ENCODE measurements at places on chromosomes 5 and 9. TPM values are rescaled to one million over a fixed set of nuclear protein-coding genes. Genes with fewer than 3 reads are reported as not detected.

DNA sequence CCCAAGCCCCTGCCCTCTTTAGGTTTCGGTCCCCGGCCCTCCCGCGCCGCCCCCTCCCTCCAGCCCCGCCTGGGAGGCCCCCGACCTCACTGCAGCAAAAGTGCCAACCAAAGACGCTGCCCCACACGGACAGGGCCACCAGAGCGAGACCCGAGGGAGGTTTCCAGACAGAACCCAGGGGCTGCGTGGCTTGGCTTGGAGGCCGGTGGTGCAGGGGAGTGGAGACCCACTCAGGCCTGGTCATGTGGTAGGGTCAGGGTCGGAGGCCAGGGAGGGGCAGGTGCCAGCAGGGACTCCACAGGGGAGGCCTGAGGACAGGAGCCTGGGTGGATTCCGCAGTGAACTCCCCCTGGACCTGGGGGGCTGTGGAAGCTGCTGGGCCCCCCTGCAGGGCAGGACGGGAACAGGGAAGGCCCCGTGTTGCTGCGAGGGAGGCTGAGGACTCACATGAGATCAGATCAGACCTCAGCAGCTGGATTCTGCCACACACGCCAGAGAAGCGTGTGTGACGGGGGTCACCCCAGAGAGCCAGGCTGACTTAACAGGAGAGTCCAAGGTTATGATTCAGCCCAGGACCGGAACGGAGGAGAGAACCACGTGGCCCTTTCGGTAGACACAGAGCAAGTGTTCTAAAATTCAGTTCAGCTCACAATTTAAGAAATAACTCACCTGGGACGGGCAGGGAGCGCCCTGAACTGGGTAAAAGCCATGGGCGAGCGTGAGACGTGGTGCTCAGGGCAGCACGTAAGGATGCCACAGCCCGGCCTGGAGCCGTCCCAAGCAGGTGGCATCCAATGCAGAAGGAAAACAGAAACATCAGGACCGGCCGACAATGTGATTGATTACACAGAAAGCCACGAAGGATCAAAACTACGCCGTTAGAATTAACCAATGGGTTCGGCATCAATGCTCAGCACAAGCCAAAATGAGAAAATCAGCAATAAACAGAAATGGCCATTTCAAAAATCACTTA, 38.9 kb downstream of the EXD3 start:
- DNase-seq: no peak

DNA sequence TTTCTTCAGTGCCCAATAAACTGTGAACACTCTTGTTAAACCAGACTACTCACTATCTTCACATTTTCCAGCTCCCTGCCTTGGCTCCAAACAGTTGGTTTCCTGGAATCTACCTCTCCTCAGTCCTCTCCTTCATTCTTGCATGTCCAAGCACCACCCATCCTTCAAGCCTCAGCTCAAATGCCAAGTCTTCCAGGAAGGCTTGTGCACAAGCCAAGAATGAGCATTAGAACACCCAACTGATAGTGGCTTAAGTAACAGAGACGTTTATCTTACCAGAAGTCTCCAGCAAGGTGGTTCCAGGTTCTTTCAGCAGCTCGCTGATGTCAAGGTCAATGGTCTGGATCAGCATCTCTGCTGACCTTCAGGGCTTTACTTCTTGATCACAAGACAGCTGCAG, 60.1 kb downstream of the PTPDC1 start:
- DNase-seq: no peak

- DNase-seq: no peak
Measured at GRCh38 chr9:24333629-24334028, 212.1 kb downstream of the IZUMO3 start.

GRCh38 chr9:121289026-121289771, 21.2 kb downstream of the GSN start:
- peak; percentile 81 for DNase-seq

DNA sequence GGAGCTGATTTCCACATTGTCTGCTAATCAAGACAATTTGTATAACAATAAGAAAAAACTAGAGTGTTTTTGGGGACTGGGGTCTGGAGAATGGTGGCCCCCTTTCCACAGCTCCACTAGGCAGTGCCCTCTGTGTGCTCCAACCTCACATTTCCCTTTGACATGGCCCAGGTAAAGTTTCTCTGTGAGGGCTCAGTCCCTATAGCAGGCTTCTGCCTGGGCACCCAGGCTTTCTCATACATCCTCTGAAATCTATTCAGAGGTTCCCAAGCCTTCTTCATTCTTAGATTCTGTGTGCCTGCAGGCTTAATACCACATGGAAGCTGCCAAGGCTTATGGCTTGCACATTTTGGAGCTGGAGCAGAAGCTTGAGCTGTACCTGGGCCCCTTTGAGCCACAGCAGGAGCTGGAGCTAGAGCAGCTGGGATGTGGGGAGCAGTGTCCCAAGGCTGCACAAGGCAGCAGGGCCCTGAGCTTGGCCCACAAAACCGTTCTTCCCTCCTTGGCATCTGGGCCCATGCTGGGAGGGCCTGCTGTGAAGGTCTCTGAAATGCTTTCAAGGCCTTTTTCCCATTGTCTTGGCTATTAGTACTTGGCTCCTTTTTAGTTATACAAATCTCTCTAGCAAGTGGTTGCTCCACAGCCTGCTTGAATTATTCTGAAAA, 49.1 kb upstream of the VPS13A start:
- DNase-seq: no peak

GRCh38 chr9:77731930-77732329, 83.8 kb upstream of the GNA14 start:
- DNase-seq: no peak

- peak; percentile 51 for DNase-seq
Measured at GRCh38 chr9:128927731-128928411, 7.1 kb downstream of the PHYHD1 start.

DNA sequence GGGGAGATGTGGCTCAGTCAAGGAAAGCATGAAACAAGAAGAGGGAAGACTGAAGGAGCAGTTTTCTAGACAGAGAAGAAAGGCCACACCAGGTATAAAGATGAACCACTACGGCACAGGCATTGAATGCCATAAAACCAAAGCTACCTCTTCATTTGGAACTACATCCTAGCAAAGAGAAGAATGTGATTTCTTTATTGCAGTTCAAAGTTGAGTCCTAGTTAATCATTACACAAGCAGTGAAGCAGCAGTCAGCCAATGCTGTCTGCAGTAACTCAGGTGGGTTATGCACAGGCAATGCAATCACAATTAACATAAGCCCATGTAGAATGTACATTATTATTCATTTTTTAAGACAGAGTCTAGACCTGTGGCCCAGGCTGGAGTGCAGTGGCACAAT, 21.7 kb upstream of the PCAT7 start:
- DNase-seq: no peak

DNA sequence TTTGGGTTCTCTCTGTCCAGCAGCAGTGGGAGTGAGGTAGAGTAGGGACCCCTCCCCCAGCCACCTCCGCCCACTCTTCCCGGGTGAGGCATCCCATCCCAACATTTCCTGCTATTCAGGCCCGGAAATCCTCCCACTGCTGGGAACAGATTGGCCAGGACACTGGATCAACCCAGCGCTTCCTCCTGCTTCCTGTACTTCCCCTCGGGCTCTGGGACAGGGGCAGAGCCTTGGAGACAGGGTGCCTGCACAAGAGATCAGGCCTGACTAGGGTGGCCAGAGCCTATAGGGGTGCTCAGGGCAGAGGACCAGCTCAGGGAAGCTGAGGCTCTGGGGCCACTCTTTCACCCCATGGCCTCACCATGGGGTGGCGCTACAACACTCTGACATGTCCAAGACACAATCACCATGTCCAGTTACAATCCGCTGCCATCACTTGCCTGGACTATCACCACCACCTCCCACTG, 14.5 kb downstream of the SH2D3C start:
- peak; percentile 70 for DNase-seq

GRCh38 chr5:29993286-29993685, 1200.2 kb upstream of the CDH6 start:
- no peak for DNase-seq

GRCh38 chr5:133322743-133323142, 270.9 kb downstream of the HSPA4 start:
- no peak for DNase-seq

GRCh38 chr5:65548281-65548680, 14.7 kb downstream of the CENPK start:
- no peak for DNase-seq

DNA sequence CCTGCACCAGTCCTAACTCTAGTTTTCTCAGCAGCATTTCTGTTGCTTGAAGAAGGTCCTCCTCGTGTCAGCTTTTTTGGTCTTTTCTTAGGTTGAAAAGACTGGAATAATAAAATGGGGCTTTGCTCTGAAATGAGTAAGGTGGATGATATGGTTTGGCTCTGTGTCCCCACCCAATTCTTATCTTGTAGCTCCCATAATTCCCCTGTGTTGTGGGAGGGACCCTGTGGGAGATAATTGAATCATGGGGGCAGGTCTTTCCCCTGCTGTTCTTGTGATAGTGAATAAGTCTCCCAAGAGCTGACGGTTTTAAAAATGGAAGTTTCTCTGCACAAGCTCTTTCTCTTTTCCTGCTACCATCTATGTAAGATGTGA, 53.6 kb downstream of the LIX1 start:
- no peak for DNase-seq

Gene ANKRD33B
- total RNA-seq: 15.2 TPM

DNA sequence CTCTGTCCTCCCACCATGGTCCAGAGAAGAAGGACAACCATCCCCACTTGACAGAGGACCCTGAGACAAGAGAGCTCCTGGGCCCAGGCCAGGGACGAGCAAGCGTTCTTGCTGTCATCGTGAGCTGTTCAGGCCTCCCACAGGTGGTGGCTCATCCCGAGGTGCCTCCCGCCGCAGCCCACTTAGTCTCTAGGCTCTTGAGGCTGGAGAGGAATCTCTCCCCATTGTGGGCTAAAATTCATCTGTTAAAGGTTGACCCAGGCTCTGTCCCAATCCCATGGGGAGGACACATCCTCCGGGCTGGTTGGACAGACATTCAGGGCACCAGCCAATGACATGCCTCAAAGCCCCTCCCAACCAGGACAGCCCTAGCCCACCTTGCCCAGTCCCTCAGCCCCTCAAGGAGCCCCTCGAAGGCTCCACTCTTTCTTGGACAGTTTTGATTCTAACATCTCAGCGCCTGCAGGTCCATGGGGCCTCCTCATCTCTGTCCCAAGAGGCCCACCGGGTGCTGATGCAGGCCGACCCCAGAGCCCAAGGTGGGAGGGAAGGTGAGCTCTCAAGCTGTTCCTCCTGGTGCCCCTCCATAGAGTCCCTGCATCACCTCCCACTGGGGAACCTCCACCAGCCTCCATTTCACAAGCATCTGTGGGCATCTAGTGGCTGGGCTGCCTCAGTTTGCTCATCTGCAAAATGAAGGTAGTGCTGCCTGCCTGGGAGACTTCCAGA, 52.9 kb downstream of the BARX1 start:
- DNase-seq: no peak

- no peak for DNase-seq
Measured at GRCh38 chr9:83434254-83434653, 103.9 kb downstream of the FRMD3 start.

DNA sequence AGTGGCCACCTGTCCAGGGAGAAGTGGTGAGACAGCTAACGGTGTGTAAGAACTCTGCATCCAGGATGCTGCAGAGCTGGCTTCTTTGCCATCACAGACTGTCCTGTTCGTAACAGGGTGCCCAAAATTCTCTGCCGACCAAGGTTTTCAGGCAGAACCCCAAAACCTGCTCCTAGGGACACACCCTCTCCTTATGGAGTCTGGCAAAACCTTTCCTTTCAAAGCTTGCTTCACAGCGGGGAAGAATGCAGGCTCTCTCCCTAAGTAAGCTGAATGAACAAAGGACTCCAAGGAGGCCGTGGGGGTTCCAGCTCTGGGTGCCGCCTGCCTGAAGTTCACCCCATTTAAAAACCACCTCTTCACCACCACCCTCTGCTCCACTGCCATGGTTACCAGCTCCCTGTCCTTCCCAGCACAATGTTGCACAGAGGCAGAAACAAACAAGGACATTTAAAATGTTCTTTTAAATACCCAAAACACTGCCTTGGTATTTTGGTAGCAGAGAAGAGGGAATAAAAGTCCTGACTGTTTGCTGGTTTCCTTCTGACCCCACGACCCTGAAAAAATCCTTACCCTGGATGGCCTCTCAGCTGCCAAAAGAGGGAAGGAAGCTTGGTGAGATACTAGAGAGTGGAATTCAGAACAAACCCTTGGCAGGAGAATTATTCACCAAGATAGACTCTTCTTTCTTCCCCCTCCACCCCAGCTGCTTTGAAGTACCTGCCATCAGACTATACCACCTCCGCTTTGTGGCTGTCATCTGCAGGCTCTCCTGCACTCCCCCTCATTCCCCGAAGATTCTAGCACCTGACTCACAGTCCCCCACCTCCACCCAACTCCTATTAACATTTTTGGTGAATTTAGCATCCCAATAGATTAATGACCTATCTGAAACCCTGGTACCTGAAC, 7.1 kb upstream of the KLF9 start:
- no peak for DNase-seq

DNA sequence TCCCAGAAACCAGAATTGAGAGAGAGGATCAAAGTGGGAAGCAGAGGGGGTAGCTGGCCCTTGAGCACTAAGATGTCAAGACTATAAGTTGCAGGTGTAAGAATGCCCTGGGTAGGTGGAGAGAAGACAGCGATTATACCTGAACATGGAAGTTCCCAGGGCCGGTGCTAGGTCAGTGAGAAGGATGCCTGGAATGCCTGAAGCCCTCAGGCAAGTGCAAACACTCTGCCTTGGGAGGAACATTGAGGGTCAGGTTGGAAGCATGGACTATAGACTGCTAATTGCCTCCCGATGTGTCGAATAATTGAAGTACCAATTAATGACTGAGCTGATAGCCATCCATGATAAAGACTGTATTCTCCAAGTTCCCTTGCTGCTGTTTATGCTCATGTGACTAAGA, 185.5 kb downstream of the DMRT2 start:
- DNase-seq: no peak

Gene MEGF10
- total RNA-seq: 0.47 TPM

- DNase-seq: no peak
Measured at GRCh38 chr5:158513490-158514318, 586.0 kb downstream of the EBF1 start.

DNA sequence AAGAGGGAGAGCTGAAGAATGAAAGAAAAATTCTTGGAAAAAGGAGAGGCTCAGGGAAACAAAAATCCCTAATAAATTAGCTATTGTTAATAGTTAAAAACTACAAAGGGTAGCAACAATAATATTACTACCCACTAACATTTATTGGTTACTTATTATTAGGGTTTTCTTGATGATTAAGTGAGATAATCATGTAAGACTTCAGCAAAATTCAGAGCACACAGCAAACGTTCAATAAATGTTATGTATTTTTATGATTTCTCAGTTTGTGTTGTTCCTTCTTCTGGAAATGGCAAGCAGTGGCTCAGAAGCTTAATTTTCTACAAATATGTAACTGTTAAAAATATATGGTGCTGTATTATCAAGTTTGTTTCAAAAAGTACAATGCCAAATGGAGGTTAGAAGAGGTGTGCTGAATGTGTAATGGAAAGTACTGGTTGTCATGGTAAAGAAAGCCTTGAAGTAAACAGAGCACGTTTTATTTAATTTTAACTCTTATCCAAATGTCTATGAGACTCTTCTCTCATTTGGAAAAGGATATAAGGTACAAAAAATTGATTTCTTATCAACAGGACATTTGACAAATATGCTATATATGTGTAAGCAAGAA, 226.0 kb upstream of the ATP10B start:
- no peak for DNase-seq

- DNase-seq: no peak
Measured at GRCh38 chr9:116369706-116370105, 216.1 kb downstream of the PAPPA start.

Gene CDH18
- not detected for total RNA-seq

Gene DMRT3
- not detected for total RNA-seq

- DNase-seq: no peak
Measured at GRCh38 chr5:113083481-113083880, 106.9 kb downstream of the DCP2 start.

Gene PPIP5K2
- total RNA-seq: 28.5 TPM

GRCh38 chr9:76530458-76531110, 71.6 kb downstream of the GCNT1 start:
- no peak for DNase-seq

Gene CFAP77
- total RNA-seq: 2.5 TPM

Data from left ventricle myocardium inferior (tissue), 1 donor.